ENCODE measurements at places on chromosomes 1 and 21. TPM values are rescaled to one million over a fixed set of nuclear protein-coding genes. Genes with fewer than 3 reads are reported as not detected.

Gene GPR161
- total RNA-seq = 15.0 TPM

Gene THEM5
- total RNA-seq = not detected

Gene EXTL1
- 0.63 TPM for total RNA-seq

Gene FNBP1L
- total RNA-seq = 31.7 TPM

Gene LY9
- 3.4 TPM for total RNA-seq

Gene ALX3
- total RNA-seq = not detected

Gene TMEM240
- 3.9 TPM for total RNA-seq

Gene BCAN
- 0.18 TPM for total RNA-seq

Gene AXDND1
- 2.7 TPM for total RNA-seq

Gene FNDC10
- total RNA-seq = 0.40 TPM

Gene CCDC185
- not detected for total RNA-seq

Gene FAM43B
- total RNA-seq = 0.67 TPM

Gene C1orf21
- total RNA-seq = 59.9 TPM

GRCh38 chr1:12053752-12054548 lies 9.2 kb upstream of the TNFRSF8 start:
- H3K36me3 ChIP-seq = no peaks in the 10 kb centered on the region
- H3K27ac ChIP-seq = no peak overlapping the region
- H3K27me3 ChIP-seq = no peaks in the 10 kb centered on the region
- no peak overlapping the region for H3K4me3 ChIP-seq
- DNase-seq = no peak
- no peaks in the 10 kb centered on the region for H3K4me1 ChIP-seq

GRCh38 chr1:15384301-15384901 lies 25.3 kb upstream of the EFHD2 start:
- H3K27ac ChIP-seq = no peak overlapping the region
- no peak overlapping the region for H3K4me3 ChIP-seq
- H3K27me3 ChIP-seq = peaks cover 3% of the 10 kb centered on the region
- DNase-seq = no peak

DNA sequence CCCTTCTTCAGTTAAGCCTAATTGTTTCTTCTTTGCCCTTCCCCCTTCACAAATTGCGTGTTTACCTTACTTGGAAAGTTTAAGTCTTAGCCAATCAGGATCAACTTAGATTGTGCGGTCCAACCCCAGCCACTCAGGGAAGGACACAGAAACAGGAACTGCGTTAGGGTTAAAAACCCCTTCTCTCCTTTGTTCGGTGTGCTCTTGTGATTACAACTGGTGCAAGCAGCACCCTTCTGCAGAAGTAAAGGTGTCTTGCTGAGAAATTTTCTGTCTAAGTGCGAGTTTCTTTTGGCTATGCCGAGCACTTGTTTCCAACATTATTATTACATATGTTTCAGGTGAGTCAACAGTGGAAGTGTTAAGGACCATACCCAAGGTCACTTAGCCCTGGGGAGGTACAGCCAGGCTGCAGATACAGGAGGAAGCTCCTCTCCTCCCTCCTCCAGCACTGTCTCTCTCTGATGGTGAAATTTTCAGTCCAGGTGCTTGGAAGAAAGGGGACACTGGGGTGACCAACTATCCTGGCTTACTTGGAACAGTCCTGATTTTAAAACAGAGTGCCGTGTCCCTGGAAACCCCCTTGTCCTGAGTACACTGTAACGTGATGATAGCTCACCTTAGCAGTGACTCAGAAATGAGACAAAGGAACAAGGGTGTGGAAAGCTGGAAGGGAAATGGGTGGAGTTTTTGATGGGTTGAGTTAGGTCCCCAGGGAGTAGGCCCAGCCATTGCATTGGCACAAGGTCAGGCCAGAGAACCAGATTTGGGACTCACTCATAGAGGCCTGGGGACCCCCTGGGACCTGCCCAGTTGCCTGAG lies 68.7 kb upstream of the KLHDC7A start:
- no peak overlapping the region for H3K27ac ChIP-seq
- H3K36me3 ChIP-seq = no peaks in the 10 kb centered on the region
- no peak overlapping the region for H3K4me3 ChIP-seq
- no peaks in the 10 kb centered on the region for H3K27me3 ChIP-seq
- no peaks in the 10 kb centered on the region for H3K4me1 ChIP-seq
- no peak for DNase-seq

GRCh38 chr1:93549131-93549530 lies 101.2 kb downstream of the FNBP1L start:
- H3K36me3 ChIP-seq = peaks cover 6% of the 10 kb centered on the region
- no peak overlapping the region for H3K4me3 ChIP-seq
- peaks cover 2% of the 10 kb centered on the region for H3K4me1 ChIP-seq
- DNase-seq = no peak
- no peak overlapping the region for H3K27ac ChIP-seq

GRCh38 chr1:228548788-228549187 lies 61.6 kb downstream of the RNF187 start:
- no peak for DNase-seq
- H3K36me3 ChIP-seq = no peaks in the 10 kb centered on the region
- H3K27ac ChIP-seq = no peak overlapping the region

DNA sequence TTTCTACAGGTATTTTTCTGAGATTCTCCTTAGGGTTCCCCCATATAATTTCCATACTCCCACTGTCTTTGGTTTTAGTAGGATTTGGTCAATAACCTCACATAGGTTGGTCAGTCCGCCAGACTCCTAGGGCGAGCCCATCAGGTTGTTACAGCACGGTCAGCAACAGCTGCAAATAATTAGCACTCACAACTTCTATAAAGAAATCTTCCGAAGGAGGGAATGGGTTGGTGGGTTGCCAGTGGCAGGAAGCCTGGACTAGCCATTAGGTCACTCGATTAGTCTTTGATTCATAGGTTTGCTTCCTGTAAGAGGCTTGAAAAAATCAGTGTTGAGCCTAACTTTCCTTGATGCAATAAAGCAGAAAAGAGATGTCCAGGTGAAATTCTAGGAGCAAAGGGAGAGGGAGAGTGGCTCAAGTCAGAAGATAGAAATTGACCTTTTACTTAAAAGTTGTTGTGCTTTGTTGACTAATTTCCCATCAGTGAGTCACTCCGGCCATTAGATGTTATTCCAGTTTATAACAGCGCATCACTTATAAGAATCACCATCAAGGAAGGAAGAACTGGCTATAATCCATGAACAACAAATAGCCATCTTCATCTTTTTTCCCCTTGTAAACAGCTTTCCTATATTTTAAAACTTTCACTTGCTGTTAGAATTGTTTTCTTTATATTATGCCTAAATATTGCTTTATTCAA lies 88.3 kb downstream of the TPR start:
- no peak overlapping the region for H3K4me3 ChIP-seq
- H3K27me3 ChIP-seq = no peaks in the 10 kb centered on the region
- no peaks in the 10 kb centered on the region for H3K36me3 ChIP-seq
- H3K4me1 ChIP-seq = no peaks in the 10 kb centered on the region
- no peak overlapping the region for H3K27ac ChIP-seq
- no peak for DNase-seq

- no peaks in the 10 kb centered on the region for H3K27me3 ChIP-seq
- no peak overlapping the region for H3K27ac ChIP-seq
- H3K4me1 ChIP-seq = no peaks in the 10 kb centered on the region
- H3K36me3 ChIP-seq = no peaks in the 10 kb centered on the region
- H3K4me3 ChIP-seq = no peak overlapping the region
Measured at GRCh38 chr1:175250027-175250426, 57.5 kb upstream of the KIAA0040 start.

DNA sequence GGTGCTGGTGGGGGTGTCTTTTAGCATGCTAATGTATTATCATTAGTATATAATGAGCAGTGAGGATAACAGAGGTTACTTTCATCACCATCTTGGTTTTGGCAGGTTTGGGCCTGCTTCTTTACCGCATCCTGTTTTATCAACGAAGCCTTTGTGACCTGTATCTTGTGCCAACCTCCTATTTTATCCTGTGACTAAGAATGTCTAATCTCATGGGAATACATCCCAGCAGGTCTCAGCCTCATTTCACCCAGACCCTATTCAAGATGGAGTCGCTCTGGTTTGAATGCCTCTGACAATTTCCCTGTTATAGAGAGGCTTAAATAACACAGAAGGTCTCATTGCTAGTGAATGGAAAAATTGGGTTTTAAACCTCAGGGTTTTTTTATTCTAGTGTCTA lies 300.8 kb upstream of the PROX1 start:
- no peak overlapping the region for H3K27ac ChIP-seq
- no peaks in the 10 kb centered on the region for H3K4me1 ChIP-seq
- no peak overlapping the region for H3K4me3 ChIP-seq
- no peaks in the 10 kb centered on the region for H3K36me3 ChIP-seq
- DNase-seq = no peak
- H3K27me3 ChIP-seq = no peaks in the 10 kb centered on the region

- H3K4me1 ChIP-seq = peaks cover 3% of the 10 kb centered on the region
- no peak overlapping the region for H3K27ac ChIP-seq
- no peaks in the 10 kb centered on the region for H3K36me3 ChIP-seq
- H3K27me3 ChIP-seq = no peaks in the 10 kb centered on the region
- DNase-seq = no peak
- no peak overlapping the region for H3K4me3 ChIP-seq
Measured at GRCh38 chr1:236492378-236492777, 31.4 kb upstream of the LGALS8 start.

- peaks cover 4% of the 10 kb centered on the region for H3K27me3 ChIP-seq
- no peaks in the 10 kb centered on the region for H3K36me3 ChIP-seq
- peak; percentile 43 for DNase-seq
- H3K4me3 ChIP-seq = no peak overlapping the region
- no peak overlapping the region for H3K27ac ChIP-seq
- H3K4me1 ChIP-seq = no peaks in the 10 kb centered on the region
Measured at GRCh38 chr21:36630485-36631206, 68.3 kb upstream of the SIM2 start.

DNA sequence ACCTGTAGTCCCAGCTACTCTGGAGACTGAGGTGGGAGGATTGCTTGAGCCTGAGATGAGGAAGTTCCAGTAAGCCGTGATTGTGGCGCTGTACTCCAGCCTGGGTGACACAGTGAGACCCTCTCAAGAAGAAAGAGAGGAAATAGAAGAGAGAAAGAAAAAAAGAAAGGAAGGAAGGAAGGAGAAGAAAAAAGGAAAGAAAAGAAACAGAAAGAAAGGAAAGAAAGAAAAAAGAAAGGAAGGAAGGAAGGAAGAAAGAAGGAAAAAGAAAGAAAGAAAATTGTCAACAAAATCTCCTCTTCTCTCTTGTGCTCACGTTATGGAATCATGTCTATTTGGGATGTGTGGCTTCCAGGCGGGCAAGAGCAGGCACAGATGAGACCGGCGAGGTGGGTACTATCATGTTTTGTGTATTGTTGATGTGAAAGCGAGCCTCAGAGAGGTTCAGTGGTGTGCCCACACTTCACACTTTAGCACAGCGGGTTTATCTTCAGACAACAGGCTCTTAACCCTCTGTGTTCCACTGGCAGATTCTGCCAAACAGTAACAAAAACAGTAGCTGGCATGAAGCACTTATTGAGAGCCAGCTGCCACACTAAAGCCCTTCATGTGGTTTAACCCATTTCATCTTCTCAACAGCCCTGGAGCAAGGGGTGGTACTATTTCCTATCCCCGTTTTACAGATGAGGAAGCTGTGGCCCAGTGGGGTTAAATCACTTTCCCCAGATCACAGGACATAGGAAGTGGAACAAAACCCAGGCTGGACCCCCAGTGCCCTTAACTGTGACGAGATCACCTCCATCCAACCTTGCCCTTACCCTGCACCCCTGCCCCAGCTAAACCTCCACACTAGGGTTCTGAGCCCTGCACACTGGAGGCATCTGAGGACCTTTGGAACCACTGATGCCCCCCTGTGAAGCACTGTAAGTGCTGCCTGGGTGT lies 94.7 kb upstream of the TARDBP start:
- no peak for DNase-seq
- H3K4me1 ChIP-seq = no peaks in the 10 kb centered on the region
- H3K36me3 ChIP-seq = no peaks in the 10 kb centered on the region
- no peak overlapping the region for H3K27ac ChIP-seq
- no peaks in the 10 kb centered on the region for H3K27me3 ChIP-seq

DNA sequence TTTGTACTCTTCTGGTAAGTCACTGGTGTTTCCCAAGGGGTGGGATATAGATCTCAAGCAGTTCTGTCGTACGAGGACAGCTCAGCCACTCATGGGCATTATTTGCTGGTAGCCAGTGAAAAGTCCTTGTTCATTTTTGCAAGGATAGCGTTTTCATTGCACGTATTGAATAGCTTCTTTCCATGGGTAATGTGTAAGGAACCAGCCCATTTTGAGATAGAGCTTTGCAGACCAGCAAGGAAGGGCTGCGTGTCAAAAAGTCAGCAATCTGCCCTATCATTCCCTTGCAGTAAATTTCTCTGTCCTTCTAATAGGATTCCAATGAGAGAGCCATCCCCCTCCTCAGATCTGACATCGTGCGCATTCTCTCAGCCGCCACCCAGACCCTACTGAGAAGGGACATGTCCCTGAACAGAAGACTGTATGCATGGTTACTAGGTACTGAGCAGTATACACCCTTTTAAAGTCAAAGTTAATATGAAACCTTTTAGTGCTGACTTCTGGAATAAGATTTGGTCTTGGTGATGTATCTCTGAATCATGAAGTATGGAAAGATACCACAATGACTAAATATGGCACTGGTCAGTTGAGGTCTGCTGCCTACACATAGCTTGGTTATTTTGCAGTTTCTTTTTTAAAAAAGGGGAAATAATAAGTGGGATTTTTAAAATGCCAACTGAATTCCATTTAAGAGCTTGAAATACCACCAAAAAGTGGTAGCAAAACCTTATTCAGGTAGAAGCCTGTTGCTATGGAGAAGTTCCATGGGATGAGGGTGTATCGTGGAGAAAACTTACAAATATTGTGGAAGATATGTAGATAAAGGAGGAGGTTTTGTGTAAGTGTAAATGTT lies 55.3 kb downstream of the DOP1B start:
- H3K36me3 ChIP-seq = peaks cover 7% of the 10 kb centered on the region
- no peak overlapping the region for H3K27ac ChIP-seq
- DNase-seq = no peak
- no peak overlapping the region for H3K4me3 ChIP-seq

DNA sequence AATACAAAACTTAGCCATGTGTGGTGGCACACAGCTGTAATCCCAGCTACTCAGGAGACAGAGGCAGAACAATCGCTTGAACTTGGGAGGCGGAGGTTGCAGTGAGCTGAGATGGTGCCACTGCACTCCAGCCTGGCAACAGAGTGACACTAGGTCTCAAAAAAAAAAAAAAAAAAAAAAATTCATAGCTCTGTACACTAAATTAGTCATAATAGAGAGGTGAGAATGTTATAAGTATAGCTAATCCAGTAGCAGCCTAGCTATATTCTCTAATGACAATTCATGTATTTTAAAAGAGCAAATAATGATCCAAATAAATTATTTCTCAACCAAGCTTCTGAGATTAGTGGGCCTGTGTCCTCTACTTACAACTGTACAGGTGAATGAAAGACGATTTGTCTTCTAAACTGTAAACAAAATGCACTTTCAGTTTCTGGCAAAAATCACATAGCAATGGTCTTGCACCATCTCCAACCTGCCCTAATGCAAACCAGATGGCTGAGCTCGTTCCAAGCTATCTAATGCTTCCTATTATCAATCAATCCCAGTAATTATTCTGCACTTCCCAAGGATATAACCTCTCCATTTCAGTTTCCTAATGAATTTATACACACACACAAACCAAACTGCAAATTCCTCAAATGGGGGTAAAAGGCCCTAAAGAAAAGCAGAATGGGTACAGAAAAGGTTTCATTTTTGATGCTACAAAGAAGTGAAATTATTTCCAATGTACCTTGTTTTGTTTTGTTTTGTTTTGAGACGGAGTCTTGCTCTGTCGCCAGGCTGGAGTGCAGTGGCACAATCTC lies 56.5 kb downstream of the GATAD2B start:
- DNase-seq = no peak
- H3K27me3 ChIP-seq = no peaks in the 10 kb centered on the region
- no peak overlapping the region for H3K27ac ChIP-seq
